ENCODE measurements at places on chromosomes 11 and 22. TPM values are rescaled to one million over a fixed set of nuclear protein-coding genes. Genes with fewer than 3 reads are reported as not detected.

DNA sequence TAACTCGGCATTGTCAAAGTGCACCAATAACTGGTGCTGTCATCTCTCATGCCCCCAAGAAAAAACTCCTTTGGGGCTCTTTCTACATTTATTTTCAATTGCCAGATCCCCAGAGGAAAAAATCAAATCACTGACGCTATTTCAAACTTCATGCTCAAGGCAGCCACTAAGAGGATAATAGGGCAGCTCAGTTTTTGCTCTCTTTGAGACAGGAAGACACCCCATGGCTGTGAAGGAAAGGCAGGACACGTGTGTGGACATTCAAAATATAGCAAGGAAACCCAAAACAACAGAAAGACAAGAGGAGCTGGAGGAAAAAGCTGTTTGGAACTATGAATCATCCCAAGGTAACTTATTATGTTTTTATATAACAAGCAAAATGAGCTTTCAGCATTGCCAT lies 83.7 kb downstream of the SERGEF start:
- DNase-seq: no peak

GRCh38 chr11:94835594-94835927 lies 67.4 kb downstream of the AMOTL1 start:
- no peak for DNase-seq

GRCh38 chr11:15568440-15568839 lies 453.7 kb downstream of the INSC start:
- no peak for DNase-seq

DNA sequence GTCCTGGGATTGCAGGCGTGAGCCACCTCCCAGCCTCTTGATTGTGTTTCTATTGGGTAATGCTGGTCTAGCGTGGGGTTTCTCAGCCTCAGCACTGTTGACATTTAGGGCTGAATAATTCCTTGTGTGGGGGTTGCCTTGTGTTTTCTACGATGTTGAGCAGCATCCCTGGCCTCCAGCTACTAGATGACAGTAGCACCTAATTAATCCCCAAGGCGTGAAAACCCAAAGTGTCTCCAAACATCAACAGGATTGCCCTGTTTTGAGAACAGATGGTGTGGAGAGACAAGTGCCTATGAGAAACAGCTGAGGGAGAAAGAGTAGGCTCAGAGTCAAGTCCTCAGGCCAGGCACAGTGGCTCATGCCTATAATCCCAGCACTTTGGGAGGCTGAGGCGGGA lies 67.2 kb downstream of the SGSM1 start:
- DNase-seq: no peak

GRCh38 chr11:65435411-65435931 lies 12.9 kb downstream of the NEAT1 start:
- DNase-seq: no peak

DNA sequence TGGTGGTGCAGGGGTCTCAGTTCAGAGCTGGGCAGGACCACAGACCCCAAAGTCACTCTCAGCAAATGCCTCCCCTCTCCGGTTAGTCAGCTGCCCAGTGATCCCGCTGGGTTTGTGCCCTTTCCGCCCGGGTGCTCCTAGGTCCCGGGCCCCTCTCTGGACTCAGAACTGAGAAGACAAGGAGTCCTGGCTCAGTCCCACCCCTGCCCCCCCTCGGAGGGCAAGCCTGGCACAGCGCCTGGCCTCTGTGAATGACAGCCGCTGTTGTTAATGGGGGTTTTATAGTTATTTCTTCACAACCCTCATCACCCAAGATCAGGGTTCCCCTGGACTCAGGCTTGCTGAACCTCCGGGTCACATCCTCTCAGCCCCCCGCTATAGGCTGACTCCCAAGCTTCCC lies 47.6 kb downstream of the ELFN2 start:
- no peak for DNase-seq

GRCh38 chr11:17588721-17589120 lies 41.7 kb downstream of the OTOG start:
- no peak for DNase-seq

BRSK2 gene
- 4.2 TPM for total RNA-seq

DNA sequence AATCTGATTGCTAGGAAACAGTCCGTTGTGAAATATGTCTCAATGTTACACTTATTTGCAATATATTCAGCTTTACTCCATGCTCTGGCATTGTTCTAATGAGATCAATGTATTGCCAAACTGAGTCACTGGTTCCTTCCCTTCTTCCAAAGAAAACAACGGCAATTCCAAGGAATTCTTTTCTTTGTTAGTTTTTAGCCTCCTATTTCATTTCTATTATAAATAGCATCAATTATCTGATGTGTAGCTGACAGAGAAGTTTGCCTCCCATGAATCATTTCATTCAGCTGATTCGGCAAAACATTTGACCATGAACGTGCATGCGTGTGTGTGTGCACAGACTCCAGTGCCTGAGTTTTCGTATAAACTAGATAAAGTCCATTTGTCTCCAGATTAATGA lies 346.8 kb downstream of the ETS1 start:
- DNase-seq: no peak

Data from NCI-H460 (cell line).